ENCODE measurements at places on chromosomes 4 and X.

GRCh38 chr4:52853351-52853750, 8.8 kb upstream of the RASL11B start:
- DNase-seq: no peak

DNA sequence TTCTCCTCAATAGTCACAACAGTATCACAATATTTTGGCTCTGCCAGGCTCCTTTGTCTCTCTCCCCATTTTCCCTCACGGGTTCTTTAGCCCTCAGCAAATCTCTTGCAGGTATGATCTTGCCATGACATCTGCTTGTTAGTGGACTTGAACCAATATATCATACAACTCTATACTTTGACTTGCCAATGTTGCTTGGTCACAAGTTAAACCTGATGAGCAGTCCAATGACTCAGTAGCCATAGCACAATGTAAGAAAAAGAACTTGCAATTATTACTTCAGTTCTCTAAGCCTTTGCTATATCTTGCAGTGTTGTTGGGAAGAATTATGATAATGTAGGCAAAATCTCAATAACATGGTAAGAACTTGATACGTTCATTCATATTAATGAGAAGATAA, 174.6 kb upstream of the NRK start:
- DNase-seq: no peak

DNA sequence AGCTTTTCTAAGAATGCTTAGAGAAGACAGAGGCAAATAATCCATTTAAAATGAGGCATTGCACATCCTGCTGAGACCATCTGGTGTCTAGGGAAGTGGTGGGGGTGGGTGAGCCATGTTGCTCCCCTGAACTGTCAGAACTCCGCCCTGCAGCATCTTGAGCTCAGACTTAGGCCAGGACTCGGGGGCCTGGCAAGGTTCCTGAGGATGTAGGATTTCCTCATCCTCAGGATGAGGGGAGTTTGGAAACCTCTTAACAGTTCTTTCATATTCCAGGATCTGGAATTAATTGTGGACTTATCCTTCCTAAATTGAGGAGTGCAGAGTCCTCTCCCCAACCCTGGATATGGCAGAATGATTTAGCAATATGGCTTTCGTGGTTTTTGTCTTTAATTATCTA, 6.6 kb downstream of the TLL1 start:
- DNase-seq: no peak

DNA sequence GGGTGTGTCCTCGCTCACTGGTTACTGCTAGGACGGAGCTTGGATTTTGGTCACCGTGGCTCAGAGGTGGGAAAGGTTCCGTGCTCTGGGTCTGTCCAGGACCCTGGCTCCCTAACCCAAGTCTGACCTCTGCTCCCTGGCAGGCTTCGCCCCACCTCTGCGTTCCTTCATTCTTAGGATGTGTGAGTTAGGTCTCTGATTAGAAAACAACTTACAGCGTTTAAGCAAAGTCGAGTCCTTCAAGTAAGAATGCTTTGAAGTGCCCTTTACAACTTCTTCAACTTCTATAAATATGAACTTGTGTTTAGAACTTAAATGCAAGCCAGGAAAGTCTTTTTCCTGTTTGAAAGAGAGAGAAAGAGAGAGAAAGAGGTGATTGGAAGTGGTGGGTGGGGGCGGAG, 891 bp downstream of the TLR2 start:
- DNase-seq: peak; percentile 2

DNA sequence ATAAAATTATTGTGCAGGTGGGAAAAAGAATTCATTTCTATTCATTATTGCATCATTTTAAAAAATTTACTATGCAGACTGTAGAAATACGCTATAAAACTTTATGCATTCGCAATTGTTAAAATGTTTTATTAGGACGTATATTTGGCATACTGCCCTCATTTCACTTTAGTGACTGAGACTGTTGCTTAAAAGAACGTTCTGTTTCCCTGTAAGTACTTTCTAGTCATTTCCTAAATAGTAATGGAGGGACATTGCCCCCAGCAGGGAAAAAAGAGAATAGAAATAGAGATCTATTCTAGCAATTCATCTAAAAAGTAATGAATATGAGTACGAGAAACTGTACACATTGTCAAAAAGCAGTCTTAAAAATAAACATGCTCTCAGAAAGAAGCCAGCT, 1295.8 kb upstream of the TENM3 start:
- no peak for DNase-seq

GRCh38 chr4:13704761-13705160, 77.2 kb upstream of the BOD1L1 start:
- no peak for DNase-seq

DNA sequence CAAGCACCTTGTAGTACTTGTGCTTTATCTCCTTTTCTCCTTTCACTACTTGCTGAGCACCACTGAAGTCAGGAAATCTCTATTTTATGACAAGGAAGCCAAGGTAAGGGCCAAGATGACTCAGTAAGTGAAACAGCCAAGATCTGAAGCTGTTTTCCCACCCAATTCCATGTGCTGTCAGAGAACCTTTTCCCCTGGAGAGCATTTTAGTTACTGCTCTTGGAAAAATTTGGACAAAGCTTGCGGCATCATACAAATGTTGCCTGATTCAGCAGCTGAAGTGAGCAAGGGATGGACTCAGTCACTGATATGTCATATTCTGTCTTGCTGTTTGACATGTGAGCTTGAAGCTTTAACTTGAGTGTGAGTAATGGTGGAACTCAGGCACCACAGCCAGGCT, 391.4 kb downstream of the RAB28 start:
- no peak for DNase-seq

DNA sequence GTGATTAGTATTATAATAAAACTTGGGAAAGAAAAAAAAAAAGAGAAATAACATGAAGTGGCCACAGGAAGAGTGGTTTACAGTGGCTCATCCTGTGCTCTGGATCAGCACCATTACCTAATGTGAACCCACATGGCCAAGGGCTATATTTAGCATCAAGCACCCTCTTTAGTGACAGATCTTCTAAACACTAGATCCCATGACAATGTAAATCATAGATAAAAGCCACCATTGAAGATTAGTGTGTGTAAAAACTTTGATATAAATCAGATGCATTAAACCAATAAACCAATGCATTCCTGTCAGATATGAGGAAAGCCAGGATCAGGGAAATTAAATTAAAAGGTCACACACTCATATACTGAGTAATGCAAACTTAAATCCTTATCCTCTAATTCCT, 400.6 kb upstream of the MAGEB18 start:
- no peak for DNase-seq

GRCh38 chr4:100360211-100360610, 157.6 kb downstream of the EMCN start:
- no peak for DNase-seq

GRCh38 chrX:106278951-106279350, 110.8 kb downstream of the PWWP3B start:
- DNase-seq: no peak

GRCh38 chr4:156100651-156101050, 147.0 kb upstream of the CTSO start:
- DNase-seq: no peak

DNA sequence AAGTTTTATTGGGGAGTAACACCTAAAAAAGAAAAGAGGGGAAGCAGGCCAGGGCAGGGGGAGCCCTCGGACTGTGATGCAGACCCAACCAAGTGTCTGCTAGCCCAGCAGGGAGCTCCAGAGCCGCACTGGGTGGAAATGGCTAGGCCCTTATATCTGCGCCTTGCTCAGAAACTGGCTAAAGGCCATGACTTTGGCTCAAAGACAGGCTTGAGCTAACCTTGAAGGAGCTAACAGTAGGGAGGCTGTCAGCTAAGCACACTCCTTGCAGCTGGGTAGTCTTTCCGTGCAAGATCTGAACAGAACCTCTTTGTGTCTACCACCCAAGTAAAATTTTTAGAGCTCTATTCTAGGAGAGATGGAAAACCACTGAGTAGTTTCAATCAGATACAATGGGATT, 43.0 kb downstream of the SEPSECS start:
- DNase-seq: no peak

DNA sequence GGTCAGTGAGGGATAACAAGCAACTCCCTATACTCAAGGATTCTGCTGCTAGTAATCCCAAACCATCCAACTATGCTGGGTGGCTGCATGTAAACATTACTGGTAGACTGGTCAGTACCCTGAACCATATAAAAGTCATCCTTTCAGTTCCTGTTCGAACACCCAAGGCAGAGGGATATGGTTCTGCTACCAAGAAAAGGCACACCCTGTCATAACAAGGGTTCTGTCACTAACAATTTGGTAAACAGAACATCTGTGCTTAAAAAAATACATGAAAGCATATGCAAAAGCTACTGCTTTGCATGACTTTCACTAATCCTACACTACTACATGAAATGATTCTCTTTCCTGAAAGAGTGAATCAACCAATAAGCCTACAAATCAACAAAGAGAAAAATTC, 76.8 kb upstream of the MCF2 start:
- no peak for DNase-seq

- DNase-seq: no peak
Observed at GRCh38 chrX:14832151-14832550, 40.7 kb downstream of the FANCB start.

- no peak for DNase-seq
Observed at GRCh38 chrX:131617182-131617581, 73.3 kb downstream of the OR13H1 start.

GRCh38 chr4:109211671-109212070, 90.8 kb downstream of the COL25A1 start:
- DNase-seq: no peak

- no peak for DNase-seq
Observed at GRCh38 chrX:103513476-103514108, 5.7 kb downstream of the RAB40A start.

DNA sequence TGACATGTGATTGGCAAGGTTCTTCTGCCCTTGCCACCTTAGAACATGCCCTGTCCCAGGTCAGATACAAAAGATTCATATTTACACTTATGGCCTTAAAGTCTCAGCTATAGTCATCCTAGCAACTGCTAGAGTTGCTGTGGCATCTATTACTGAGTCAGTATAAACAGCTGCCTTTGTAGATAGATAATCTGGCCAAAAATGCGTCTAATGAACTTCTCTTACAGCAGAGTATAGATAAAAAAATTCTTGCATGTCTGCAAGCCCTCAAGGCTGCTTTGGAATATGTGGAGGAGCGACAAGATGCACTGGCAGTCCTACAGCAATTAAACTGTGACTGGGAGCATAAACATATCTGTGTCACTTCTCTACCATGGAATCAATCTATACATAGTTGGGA, 1209.7 kb upstream of the PABPC4L start:
- no peak for DNase-seq

- no peak for DNase-seq
Observed at GRCh38 chr4:113065629-113066028, 16.2 kb downstream of the ANK2 start.

- DNase-seq: no peak
Observed at GRCh38 chrX:50117476-50117875, 83.3 kb downstream of the AKAP4 start.

DNA sequence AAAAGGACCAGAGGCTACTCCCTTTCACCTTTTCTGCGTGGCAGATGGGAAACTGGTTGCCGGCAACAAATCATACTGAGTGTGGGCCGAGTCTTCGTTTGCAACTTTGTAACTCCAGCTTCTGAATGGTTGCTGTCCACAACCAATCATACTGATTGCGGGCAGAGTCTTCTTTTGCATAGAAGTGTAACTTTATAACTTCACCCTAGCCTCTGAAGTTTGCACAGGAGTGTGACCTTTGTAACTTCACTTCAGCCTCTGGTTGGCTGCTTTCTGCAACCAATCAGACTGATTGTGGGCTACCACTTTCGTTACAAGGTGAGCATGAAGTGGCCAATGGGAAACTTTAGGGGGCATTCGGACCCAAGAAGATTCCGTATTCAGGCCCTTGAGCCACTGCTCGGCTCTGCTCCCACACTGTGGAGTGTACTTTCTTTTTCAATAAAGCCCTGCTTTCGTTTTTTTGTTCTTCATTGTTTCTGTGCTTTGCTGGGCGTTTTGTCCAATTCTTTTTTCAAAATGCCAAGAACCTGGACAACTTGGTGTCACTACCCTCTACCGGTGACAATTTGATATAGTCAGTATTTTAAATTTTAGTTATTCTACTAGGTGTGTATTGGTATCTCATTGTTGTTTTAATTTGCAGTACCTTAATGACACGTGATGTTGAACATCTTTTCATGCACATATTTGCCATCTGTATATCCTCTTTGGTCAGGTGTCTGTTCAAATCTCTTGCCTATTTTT, 9.0 kb upstream of the PAGE5 start:
- DNase-seq: no peak

DNA sequence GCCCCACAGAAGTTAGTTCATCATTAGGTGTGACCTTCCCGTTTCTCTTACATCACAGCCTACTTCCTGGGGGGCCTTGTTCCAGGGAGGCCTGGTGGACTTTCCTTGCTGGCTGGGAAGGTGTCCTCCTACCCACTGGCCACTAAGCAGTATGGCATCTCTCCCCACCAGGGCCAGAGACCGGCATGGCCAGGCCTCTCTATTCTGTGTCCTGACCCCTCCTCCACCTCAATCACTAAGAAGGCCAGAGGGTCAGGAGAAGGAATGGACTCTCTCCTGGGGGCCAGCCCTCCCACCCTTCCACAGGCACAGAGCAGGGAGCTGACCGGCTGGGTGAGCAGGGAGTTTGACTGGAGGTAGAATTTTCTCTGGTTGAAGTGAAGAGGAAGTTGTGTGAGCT, 81.9 kb downstream of the PJA1 start:
- no peak for DNase-seq

DNA sequence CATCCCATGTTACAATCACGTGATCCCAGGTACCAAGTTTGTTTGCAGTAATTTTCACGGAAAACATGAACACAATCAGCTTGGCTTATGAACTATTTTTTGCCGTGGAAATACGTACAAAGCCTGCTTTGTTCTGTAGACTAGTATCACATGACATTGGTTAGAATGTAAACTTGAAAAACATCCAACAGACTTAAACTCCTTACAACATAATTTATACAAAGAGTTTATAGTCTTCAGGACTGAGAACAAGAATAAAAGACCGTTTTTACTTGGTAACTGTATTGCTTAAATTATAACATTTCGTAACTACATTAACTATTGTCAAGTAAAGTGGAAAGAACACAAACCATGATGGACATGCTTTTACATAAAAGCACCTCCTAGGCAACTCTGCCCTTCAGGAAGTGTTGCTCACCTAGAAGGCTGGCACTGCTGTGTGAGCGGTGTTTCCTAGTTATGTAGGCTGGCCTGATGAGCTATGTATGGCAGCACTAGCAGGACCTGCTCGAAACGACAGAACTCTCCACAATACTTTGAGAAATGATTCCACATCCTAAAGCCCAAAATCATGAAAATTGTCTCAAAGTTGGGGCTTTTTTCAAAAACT, 41.8 kb upstream of the WDR1 start:
- no peak for DNase-seq

DNA sequence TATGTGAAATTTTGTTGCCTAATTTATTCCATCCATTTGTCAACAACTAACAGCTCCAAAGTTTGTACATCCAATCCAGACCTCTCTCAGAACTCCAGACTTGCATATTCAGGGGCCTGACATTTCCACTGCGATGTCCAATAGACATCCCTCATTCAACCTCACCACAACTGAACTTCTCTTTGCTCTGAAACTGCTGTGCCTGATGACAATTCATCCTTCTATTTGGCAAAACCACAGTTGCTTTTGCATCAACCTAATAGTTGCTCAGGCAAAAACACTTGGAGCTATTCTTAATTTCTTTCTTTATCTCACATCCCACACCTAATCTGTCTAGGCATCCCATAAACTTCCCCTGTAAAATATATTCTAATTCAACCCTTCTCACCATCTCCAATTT, 56.5 kb downstream of the ANTXR2 start:
- DNase-seq: no peak

GRCh38 chrX:906586-906985, 276.0 kb downstream of the SHOX start:
- DNase-seq: no peak

GRCh38 chr4:74516303-74516702, 71.4 kb downstream of the AREG start:
- DNase-seq: no peak

GRCh38 chr4:54149323-54149722, 49.4 kb downstream of the GSX2 start:
- DNase-seq: no peak
